ENCODE measurements at places on chromosomes 7 and 10.

GRCh38 chr7:135519233-135519688 lies 9.4 kb upstream of the CNOT4 start:
- no peak for DNase-seq

DNA sequence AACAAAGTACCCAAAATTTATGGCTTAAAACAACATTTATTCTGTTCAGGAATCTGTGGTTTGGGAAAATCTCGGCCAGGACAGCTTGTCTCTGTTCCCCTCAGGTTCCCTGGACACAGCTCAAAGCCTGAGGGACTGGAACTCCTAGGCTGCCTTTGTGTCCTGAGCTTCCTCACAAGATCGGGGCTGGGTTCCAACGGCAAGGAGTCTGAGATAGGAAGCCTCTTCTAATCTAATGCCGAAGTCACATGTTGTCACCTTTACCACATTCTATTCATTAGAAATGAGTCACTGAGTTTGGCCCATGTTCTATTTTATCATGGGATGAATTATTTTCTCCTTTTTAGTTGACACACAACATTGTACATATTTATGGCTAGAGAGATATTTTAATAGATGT lies 80.5 kb downstream of the ANKRD26 start:
- DNase-seq = no peak

GRCh38 chr7:67573639-67574038 lies 577.0 kb downstream of the TYW1 start:
- no peak for DNase-seq

- DNase-seq = no peak
Observed at GRCh38 chr10:98463016-98463415, 16.3 kb upstream of the HPS1 start.

DNA sequence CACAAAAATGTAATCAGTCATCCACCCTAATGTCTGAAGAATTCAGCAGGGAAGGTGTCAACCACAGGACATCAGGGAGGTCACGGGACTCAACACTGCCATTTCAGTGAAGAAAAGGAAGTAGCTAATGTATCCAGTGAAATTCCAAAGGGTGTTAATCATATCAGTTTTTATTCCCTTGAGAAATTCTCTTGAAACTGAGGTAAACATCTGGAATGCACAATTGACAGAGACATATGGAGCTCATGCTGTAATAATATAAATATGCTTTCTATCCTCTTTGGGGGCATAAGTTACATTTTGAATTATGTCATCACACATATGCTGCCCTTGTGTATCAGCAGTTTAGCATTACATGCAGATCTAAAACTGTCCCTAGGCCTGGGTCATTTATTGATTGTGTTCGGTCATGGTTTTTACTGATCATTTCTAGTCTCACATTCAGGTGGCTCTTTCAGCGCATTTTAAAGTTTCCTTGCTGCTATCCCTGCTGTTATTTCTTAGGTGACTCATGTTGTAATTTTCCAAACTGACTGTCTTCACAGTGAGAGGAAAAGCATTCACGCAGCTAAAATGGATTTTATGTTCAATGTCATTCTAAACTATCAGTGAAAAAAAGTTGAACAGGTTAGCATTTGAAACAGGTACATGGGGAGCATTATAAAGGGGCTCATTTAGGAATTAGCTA lies 273.9 kb downstream of the TSPAN12 start:
- DNase-seq = no peak

DNA sequence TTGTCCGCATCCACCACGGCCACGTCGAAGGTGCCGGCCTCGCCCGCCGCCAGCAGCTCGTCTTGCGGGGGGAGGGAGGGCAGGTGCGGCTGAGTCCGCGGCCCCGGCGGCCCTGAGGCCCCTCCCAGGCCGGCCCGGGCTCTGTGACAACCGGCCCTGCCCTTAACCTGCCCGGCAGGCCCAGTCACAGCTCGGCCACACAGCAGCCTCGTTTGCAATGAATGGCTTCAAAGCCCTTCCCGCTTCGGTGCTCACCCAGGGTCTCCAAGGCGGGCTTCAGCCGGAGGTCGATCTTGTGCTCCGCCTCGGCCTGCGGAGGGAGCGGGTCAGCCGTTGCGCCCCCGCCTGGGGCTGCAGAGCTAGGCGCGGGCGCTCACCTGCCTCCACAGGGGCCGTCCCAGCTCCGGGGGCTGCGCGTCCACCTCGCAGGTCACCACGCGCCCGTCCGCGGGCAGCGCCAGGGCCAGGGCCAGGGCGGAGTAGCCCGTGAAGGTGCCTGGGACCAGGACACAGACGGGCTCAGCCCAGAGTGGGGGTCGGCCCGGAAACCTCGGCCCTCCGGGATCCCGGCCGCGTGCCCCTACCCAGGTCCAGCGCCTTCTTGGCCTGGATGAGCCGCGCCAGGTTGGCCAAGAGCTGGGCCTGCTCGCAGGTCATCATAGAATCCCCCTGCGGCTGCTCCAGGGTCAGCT lies 928 bp downstream of the COMTD1 start:
- DNase-seq = no peak

GRCh38 chr7:44217223-44217714 lies 16.5 kb downstream of the YKT6 start:
- DNase-seq = no peak

DNA sequence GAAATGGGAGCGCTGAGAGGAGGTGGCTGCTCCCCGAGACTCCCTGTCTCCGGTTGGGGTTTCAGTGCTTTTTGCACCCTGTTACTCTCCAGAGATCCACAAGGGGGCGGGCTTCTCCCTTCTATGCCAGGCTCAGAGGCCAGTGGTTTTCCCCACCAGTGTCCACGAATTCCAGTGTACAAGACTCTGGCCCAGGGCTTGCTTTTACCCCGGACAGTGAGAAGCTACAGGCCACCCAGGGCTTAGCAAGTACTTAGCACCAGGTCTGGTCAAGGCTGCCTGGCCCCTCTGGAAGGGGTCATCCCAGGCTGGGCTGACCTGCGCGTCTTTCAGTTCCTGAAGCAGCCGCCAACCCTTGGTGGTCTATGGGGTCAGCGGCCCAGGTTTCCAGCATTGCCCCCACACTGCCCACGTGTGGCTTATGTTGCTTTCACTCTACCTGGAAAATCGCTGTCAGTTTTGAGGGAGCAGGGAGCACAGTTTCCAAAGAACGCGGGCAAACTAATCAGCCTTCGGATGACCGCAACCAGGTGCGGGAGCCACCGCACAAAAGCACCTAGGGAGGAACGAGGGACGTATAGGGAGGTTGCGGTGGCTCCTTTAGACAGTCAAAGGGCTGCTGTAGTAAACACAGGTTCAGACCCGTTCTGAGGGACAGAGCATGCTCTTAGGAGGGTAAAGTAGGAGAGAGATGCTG lies 6.8 kb downstream of the CYP26A1 start:
- DNase-seq = no peak

GRCh38 chr7:91324663-91325062 lies 60.4 kb downstream of the FZD1 start:
- no peak for DNase-seq

DNA sequence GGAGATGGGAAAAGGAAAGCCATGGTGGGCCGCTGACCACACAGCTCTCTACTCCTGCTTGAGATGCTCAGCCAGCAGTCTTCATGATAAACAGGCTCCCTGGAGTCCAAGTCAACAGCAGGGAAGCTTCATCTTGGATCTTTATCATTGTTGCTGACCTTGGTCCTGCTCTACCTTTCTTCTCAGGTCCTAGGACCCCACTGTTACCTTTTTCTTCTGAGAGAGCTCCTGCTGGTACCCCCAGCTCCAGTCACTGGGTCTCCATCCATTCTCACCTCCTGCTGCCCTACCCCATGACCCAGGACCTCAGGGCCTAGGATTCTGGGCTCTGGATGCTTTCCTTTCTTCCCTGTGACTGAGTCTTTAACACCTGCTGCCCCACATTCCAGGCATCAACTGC lies 5.2 kb upstream of the CRTAC1 start:
- DNase-seq = no peak

- no peak for DNase-seq
Observed at GRCh38 chr10:102419269-102420180, 940 bp upstream of the PSD start.

GRCh38 chr10:120514035-120514620 lies 57.1 kb downstream of the PLPP4 start:
- no peak for DNase-seq

DNA sequence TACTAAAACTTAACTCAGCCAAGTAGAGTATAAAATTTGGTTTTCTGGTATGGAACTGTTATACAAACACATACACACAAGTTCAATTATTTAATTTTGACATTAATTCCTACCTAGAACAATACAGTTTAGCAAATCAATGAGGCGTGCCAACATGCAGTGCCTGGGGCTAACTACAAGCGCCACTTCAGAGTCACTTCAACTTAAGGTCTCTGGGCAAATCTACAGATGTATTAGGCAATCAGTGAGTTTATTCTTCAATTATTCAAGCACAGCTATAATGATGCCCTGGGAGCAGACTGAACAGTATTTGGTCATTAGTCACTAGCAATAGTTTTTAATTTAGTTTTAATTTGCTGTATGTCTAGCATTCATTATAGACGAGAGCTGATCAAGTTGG lies 51.6 kb downstream of the HIBADH start:
- no peak for DNase-seq

DNA sequence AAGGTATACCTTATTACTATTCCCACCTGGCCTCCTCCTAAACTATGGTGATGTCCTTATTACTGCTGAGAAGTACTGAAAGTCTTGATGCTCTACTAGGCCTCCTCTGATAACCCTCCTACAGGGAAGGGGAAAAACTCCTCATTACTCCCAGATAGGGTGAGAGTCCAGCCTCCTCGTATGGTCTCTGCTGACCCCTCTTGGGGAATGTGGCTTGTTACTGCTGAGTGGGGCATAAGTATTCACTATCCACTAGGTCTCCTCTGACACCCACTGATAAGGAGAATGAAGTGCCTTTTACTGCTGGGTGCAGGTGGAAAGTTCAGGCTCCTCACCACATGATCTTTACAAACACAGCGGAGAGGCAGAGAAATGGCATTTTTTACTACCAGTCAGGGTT lies 222.9 kb downstream of the CHRM2 start:
- no peak for DNase-seq

GRCh38 chr7:124443762-124444161 lies 321.8 kb downstream of the GPR37 start:
- DNase-seq = no peak

- no peak for DNase-seq
Observed at GRCh38 chr7:28806841-28807240, 151.3 kb downstream of the TRIL start.

GRCh38 chr10:4943821-4944220 lies 19.4 kb upstream of the AKR1C1 start:
- no peak for DNase-seq

DNA sequence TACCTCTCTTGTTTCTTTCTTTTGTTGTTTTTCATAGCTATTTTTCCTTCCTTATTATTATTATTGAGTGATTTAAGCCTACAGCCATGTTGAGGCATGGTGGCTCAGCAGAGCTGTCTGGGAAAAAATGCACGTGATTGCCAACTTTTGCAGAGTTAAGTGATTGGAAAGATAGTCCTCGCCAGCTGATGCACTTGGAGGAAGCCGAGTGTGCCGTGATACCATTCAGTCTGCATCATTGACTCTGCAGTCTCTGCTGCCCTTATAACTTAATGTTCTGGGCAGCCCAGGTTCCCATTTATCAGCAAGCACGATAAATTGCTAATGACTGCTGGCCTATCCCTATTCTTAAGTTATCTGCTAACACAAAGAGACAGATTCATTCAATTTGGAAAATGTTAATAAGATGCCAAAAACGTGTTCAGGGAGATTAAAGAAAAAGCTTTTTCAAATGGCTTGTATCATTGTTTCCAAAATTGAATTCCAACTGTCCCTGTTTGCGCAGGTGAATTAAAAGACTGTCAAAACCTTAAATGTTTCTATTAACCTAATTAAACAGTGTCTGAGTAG lies 232.9 kb upstream of the NPY start:
- DNase-seq = no peak

DNA sequence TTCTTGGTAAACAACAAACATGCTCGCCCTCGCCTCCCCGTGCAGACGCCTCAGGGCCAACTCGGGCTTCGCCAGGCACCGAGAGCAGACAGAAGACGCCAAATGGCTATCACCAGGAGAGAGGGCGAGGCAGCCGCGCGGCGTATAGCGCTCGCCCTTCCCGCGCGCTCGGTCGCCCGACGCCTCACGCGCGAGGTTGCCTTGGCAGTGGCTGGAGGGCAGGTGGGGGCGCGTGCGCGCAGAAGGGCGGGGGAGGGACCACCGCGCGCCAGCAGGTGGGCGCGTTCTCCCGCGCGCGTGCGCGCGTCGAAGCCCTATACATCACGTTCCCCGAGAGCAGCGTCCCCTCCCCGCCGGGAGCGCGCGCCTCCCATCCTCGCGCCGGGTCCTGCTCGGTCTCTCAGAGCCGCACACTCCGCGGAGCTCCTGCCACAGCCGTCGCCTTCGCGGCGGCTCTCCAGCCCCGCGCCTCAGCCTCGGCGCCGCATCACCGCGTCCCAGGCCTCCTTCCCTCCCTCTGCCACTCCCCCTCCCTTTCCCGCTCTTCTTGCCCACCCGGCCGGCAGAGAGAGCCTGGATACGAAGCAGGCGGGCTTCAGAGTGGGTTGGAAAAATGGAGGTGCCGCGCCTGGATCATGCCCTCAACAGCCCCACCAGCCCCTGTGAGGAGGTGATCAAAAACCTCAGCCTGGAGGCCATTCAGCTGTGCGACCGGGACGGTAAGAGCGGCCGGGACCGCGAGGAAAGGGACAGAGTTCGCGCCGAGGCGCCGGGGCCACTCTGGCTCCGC lies at the start of gene PHYHIPL:
Gene PHYHIPL, plus strand, starts transcription at position 403 of the 790 bp plus-strand sequence. Its CDS starts 211 bp downstream, at position 614.
- no peak for DNase-seq

- no peak for DNase-seq
Observed at GRCh38 chr7:70214071-70214470, 615.8 kb downstream of the AUTS2 start.

DNA sequence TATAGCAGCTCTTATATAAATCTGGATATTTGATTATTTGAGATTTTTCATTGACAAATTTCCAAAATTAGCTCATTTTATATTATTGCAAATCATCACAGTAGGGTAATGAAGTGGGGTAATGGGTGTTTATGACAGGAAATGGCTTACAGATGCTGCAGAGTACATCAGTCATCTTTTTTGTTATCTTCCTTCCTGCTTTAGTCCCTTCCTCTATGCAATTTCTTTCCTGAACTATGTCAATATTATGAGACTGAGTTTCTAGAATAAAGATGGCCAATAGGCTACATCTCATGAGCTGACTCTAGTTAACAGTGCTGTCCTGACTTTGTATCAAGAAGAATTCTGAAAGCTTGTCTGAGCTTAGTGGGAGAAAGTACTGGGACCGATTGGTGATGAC lies 244.5 kb downstream of the XPNPEP1 start:
- no peak for DNase-seq

DNA sequence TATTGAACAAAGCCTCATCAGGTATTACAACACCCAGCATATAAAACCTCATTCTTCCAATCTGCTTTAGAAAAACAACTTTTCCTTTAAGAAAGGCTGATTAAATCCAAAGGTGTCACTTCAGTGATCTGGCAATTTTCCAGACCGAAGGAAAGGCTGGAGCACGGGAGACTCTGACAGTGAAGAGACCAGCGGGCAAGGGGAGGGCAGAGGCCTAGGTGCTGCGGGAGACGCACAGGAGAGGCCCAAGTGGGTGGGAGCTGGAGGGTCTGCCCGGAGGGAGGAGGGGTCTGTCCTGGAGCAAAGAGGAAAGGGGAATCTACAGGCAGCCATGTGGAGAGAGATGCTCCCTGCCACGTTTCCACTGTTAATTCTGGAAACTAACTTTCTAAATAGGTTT lies 24.3 kb upstream of the PPP2R2D start:
- DNase-seq = no peak

Data from GOT3 (cell line).